Activated CD4-positive, alpha-beta T cell treated with anti-CD3 and anti-CD28 coated beads, Interleukin-2, amount 50 U/mL, for 48 hours (primary cell): ENCODE measurements at places on chromosomes 11 and 22.
A peak's percentile ranks its signal among the peaks of the same experiment; 100 is the strongest.

DNA sequence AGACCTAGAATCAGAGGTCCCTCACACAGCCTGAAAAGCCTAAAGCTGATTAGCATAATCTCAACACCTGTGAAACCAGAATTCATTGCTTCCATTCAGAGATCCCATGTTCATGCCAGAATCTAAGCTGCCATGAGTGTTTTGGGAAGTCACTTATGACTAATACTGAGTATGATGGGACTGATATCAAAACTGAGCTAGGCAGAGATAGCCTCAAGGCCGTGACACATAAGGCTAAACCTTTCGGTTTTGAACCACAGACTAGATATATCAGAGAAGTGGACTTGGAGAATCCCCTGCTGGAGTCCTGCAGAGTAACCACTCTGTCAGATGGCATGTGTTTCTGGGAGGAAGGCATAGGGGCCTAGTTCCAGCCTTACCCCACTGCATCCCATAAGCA lies 23.1 kb upstream of the GLYATL2 start:
- no peak for DNase-seq

GRCh38 chr11:117187428-117187798 lies 8.9 kb downstream of the SIDT2 start:
- no peak for DNase-seq

DNA sequence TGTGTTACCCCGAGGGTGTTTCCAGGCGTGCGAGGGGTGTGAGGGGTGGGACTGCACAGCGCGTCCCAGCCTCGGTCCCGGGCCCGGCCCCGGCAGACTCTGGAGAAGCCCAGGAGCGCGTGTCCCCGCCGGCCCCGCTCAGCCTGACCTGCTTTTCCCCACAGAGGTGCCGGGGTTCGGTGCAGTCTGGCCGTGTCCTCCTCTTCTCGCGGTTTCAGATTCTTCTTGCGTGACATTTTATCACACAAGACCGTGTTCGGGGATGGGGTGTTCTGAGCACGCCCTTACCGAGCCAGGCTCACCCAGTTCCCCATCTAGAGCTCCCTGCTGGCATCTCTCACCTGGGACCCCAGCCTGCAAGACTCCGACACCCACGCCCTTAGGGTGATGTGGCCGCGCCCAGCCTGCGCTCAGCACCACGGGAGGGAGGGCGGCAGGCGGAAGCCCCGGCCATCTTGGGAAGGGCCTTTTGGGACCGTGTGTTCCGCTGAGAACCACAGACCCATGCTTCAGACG lies 775.6 kb downstream of the BRD1 start:
- peak; percentile 19 for DNase-seq

GRCh38 chr11:68282141-68282860 lies 10.5 kb upstream of the C11orf24 start:
- peak; percentile 41 for DNase-seq

DNA sequence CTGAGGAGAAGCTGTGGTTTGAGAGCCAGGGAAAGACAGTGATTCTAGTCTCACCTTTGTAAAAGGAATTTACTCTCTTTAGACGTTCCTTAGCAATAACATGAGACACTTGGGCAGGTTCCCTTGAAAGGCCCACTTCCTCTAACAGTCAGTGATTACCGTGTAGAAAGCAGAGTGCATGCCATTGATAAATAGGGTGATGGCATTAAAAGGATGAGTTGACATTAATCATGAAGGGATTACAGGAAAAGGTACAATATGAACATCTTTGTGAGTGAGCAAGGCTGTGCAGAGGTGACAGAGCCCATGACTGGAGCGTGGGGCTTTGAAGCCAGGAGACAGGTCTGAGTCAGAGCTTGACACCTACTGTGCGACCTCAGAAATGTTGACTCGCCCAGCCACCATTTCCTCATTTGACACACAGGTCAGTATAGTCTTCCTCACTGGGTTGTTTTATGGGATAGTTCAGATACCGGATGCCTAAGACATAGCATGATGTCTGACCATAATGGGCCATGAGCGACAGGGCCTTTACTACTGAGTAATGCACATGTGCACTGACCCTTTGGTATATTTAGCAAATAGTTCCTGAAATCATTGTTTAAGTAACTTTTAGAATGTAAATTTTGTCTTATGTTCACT lies 341.7 kb upstream of the MTNR1B start:
- no peak for DNase-seq

GRCh38 chr11:2272228-2272945 lies 2.0 kb upstream of the ASCL2 start:
- no peak for DNase-seq

DNA sequence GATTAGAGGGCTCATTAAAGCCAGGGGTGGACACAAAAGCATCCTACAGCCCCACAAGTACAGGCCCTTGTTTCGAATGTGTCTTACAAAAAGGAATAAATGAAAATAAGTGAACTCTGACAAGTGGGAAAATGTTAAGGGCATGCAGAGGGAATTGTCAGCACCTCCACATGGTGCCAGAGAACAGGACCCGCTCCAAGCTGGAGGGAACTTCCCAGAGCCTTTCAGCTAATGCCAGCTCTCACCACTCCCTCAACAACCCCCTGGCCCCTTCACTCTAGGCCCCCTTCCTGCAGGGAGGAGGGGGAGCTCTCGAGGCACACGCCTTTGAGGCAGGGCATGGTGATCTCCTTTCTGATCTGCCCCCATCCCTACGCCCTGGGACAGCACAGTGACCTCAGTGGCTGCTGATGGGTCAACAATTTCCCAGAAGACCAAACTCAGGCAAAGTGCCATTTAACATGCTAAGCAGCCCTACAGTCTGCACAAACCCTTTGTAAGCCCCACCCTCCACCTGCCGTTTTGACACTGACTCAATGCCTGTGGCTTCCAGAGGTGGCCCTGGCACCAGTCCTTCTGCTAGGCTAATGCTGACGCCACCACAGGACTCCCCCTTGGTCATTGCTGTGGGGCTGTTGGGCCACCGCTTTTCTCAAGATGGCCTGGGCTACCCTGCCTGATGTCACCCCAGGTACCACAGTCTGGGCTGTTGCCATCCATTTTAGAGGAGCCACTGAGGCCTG lies 12.5 kb upstream of the CHST1 start:
- DNase-seq = no peak

- DNase-seq = no peak
Observed at GRCh38 chr11:3989921-3990290, 104.7 kb upstream of the RRM1 start.

GRCh38 chr22:48318575-48319320 lies 1508.9 kb downstream of the BRD1 start:
- DNase-seq = no peak

- DNase-seq = no peak
Observed at GRCh38 chr11:134644476-134645456, 232.7 kb upstream of the B3GAT1 start.

GRCh38 chr11:77250881-77251640 lies 50.4 kb downstream of the GDPD4 start:
- DNase-seq = no peak

DNA sequence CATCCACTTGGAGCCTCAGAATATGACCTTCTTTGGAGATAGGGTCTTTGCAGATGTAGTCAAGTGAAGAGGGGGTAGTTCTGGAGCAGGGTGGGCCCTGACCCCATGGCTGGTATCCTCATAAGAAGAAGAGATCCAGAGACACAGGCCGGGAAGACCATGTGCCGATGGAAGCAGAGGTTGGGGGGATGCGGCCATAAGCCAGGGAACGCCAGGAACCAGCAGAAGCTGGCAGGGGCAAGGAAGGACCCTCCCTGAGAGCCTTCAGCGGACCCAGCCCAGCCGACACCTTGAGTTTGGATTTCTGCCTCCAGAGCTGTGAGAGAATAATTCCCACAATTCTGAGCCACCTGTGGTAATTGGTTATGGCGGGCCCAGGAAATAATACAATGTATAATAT lies 26.1 kb upstream of the SMIM38 start:
- DNase-seq = no peak

GRCh38 chr11:132337819-132338416 lies 967.5 kb downstream of the NTM start:
- DNase-seq = no peak

- DNase-seq = peak; percentile 19
Observed at GRCh38 chr11:68974421-68975194, 6.2 kb downstream of the MRGPRD start.

- no peak for DNase-seq
Observed at GRCh38 chr11:111870113-111870512, 1.3 kb downstream of the ALG9 start.

DNA sequence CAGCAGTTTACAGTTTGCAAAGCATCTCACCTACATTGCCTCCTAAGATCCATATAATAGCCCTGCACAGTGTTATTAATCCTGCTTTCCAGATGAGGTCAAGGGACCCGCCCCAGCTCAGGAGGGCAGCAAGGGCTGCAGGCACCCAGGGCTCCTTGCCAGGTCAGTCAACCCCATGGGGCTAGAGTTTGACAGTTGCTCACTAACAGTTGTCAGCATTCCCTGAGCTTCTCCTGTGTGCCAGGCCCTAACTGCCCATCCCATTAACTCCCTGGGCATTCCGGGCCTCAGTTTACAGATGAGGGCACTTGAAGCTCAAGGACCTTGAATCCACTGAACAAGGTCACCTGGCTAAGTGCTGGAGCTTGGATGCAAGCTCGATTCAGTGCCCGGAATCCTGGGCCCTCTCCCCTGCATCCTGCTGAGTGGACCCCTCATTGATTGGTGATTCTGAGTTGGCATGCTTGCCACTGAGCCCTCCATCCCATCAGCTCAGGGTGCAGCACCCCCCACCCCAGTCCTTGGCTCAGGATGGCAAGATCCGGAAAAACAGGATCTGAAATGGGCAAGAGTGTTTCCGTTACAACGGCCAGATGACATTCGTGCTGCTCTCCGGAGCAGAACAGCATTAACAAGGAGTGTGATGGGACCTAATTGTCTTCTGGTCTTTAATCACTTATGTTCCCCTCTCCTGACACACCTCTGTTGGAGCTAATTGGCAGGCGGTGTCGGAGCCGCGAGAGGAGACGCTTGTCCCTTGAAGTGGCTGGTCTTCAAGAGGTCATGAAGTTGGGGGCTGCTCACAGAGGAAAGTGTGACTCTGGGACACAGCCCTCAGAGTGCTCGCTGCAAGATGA lies 87.4 kb upstream of the SHISAL1 start:
- DNase-seq = no peak

- DNase-seq = no peak
Observed at GRCh38 chr22:42258126-42258525, 12.3 kb downstream of the TCF20 start.

GRCh38 chr11:5423131-5423530 lies 1.2 kb downstream of the OR51Q1 start:
- no peak for DNase-seq

- no peak for DNase-seq
Observed at GRCh38 chr11:101278286-101278685, 148.7 kb upstream of the PGR start.

DNA sequence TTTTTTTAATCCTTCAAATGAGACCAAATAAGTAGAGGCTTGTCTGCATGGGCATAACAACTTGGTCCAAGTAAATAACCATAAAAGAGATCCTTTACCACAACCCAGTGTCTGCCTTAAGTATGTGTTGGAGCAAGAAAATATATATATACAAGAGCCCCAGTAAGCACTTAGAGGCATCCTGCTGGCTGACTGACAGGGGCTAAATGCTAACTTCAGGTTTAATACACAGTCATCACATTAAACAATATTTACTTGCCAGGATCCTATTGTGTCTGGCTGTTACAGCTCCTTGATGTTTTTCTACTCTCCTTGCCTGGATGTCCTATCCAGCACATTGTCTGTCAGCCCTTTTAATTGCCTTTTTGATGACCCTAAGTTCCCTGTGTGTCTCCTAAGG lies 37.5 kb upstream of the MMP20 start:
- no peak for DNase-seq

GRCh38 chr22:31680861-31681341 lies 18.9 kb upstream of the PISD start:
- no peak for DNase-seq
